Psoas muscle (tissue), 8 donors: ENCODE measurements at places on chromosomes 6 and 20. TPM values are rescaled to one million over a fixed set of nuclear protein-coding genes. Genes with fewer than 3 reads are reported as not detected.

DNA sequence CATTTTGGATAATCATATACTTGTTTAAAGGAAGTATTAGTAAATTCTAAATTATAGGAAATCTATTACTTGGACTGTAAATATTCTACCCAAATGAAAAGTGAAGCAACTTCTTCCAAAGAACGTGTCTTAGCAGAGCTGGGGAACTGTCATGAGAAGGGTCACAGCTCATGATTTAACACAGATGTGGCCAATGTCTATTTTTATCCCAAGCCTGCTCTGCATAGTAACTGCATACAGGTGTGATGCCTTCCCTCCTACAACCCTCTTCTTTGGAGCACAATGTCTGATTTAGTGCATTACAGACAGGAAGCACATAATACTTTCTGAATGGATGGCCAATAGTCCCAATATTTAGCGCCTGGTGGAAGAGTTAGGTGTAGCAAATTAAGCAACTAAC lies 138.7 kb upstream of the THEMIS start:
- H3K27me3 ChIP-seq: no peaks in the 10 kb centered on the region
- no peak overlapping the region for H3K27ac ChIP-seq
- no peak overlapping the region for H3K4me3 ChIP-seq
- no peak for DNase-seq
- H3K4me1 ChIP-seq: no peaks in the 10 kb centered on the region

DNA sequence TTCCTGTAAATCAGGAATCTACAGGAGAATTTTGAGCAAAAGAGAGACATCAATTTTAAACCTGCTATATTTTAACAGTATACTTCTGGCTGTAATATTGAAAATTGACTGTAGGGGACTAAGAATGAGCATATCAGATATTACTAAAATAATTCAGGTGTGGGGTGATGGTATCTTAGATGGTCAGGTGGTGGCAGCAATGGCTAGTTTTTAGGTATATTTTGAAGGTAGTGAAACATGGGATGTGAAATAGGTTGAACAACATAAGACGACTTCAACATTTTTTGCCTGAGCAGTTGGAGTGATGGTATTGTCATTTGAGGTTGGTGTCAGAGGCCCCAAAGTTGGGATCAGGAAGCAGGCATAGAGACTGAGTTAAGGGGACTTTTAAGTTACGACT lies 32.1 kb downstream of the FAM83B start:
- H3K36me3 ChIP-seq: no peaks in the 10 kb centered on the region
- no peak overlapping the region for H3K4me3 ChIP-seq
- H3K27ac ChIP-seq: no peak overlapping the region
- H3K4me1 ChIP-seq: no peaks in the 10 kb centered on the region

DNA sequence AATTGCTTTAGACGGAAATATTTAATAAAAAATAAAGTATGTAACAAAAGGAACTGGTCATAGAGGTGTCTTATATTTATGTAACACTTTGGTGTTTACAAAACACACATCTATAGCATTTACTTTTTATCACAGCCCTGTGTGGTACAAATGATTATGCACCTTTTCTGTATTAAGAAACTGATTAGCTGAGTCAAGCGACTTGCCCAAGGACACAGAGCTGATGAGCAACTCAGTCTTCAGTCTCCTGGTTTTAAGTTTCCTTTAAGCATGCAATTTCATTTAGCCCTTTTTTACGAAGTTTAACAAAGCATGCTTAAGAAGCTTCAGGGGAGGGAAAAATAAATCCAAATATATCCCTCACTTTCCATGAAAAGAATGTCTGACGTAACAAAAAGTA lies 2.5 kb downstream of the DCDC2 start:
- H3K27ac ChIP-seq: no peak overlapping the region
- H3K27me3 ChIP-seq: no peaks in the 10 kb centered on the region
- H3K4me3 ChIP-seq: no peak overlapping the region
- H3K36me3 ChIP-seq: no peaks in the 10 kb centered on the region

- no peak overlapping the region for H3K4me3 ChIP-seq
- H3K27ac ChIP-seq: no peak overlapping the region
- no peaks in the 10 kb centered on the region for H3K27me3 ChIP-seq
- H3K4me1 ChIP-seq: no peaks in the 10 kb centered on the region
- H3K36me3 ChIP-seq: no peaks in the 10 kb centered on the region
- peak; percentile 80 for DNase-seq
Measured at GRCh38 chr6:151276112-151276740, 36.5 kb downstream of the AKAP12 start.

DNA sequence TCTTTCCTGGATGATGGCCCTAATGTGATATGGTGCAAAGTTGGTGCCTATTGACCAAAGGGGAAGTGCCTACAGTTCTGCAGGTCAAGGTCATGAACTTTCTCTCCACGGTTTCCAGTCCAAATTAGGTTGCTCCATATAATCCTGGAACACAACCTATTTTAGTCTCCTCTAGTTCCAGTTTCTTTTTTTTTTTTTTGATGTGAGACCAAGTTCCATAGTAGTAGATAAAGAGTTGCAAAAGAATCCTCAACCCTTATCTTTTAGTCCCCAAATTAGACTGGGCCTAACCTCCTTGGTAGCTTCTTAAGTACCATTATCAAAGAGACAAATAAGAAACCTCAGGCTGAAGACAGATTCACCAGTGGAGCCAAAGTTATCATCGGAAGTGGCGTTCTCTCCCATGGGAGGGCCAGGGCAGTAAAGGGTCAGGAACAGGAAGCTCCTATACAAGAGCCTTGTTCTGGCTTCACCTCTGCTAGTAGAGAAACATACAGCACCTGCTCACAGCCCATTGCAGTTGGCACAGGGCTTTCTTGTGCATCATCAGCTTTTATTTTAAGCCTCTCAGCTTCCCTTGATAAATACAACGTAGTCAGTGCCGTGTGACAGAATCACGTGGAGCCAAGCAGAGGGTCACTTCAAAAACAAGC lies 132.2 kb upstream of the RREB1 start:
- no peaks in the 10 kb centered on the region for H3K27me3 ChIP-seq
- no peaks in the 10 kb centered on the region for H3K36me3 ChIP-seq
- DNase-seq: peak; percentile 76
- H3K27ac ChIP-seq: peak overlapping the region; percentile 92
- no peak overlapping the region for H3K4me3 ChIP-seq
- H3K4me1 ChIP-seq: peaks cover 21% of the 10 kb centered on the region

DNA sequence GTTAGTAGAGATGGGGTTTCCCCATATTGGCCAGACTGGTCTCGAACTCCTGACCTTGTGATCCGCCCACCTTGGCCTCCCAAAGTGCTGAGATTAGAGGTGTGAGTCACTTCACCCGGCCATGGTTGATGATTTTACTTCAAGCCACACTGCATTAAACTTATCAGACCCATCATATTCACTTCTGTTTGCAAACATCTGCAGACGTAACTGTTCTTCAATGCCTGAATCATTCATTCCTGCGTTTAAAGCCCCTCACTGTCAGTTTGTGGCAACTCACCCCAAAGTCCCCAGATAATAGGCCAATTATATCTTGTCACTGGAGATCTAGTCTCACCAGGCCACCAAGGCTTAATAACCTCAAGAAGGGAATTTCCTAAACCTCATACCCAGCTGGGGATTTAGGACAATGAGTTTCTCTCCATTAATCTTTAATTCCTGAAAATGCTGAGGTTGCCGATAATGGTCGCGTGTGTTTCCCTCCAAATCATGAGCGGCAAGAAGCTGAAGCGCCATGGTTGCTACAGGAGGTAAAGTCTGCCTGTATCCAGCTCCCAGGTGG lies 229.6 kb downstream of the LY86 start:
- no peak overlapping the region for H3K4me3 ChIP-seq
- no peaks in the 10 kb centered on the region for H3K36me3 ChIP-seq
- H3K27me3 ChIP-seq: no peaks in the 10 kb centered on the region
- DNase-seq: no peak
- H3K4me1 ChIP-seq: no peaks in the 10 kb centered on the region
- H3K27ac ChIP-seq: no peak overlapping the region

GRCh38 chr6:28587746-28588075 lies 62.0 kb downstream of the GPX5 start:
- H3K4me3 ChIP-seq: peak overlapping the region; percentile 62
- H3K27ac ChIP-seq: no peak overlapping the region
- peaks cover 52% of the 10 kb centered on the region for H3K27me3 ChIP-seq
- no peak for DNase-seq

GRCh38 chr20:37421988-37422387 lies 76.0 kb downstream of the SRC start:
- peaks cover 67% of the 10 kb centered on the region for H3K27me3 ChIP-seq
- no peak overlapping the region for H3K4me3 ChIP-seq

DNA sequence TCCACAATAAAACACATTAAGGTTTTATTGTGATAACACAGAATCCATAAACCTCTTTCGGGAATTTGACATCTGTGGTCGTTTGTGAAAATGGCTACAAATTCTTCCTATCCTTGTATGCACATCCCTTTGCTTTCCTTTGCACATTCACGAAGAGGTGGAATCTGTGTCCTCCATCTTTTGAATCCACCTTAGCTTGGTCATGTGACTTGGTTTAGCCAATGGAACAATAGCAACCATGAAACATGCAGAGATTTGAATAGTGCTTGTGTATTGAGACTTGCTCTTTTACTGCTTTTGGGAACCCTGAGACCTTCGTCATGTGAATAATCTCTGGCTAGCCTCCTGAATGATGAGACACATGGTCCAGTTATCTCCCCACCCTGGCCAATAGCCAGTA lies 49.7 kb upstream of the NOP56 start:
- DNase-seq: no peak
- H3K36me3 ChIP-seq: no peaks in the 10 kb centered on the region
- no peaks in the 10 kb centered on the region for H3K27me3 ChIP-seq
- H3K27ac ChIP-seq: no peak overlapping the region
- no peaks in the 10 kb centered on the region for H3K4me1 ChIP-seq

DNA sequence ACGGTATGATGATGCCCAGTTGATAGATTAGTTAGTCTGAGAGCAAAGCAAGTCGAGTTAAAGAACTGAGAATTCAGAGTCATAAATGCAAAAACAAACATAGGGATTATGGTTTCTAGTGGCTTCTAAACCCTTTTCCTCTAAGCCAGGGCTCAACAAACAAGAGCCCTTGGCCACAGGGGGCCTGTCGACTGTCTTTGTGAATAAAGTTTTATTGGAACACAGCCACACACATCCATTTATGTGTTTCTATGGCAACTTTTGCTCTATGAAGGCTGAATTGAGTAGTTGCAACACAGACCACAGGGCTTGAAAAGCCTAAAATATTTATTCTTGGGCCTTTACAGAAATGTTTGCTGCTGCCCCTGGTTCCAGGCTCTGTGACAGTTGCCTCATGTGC lies 76.2 kb downstream of the SLC24A3 start:
- no peak overlapping the region for H3K4me3 ChIP-seq
- DNase-seq: no peak
- no peaks in the 10 kb centered on the region for H3K27me3 ChIP-seq
- H3K4me1 ChIP-seq: peaks cover 17% of the 10 kb centered on the region

DNA sequence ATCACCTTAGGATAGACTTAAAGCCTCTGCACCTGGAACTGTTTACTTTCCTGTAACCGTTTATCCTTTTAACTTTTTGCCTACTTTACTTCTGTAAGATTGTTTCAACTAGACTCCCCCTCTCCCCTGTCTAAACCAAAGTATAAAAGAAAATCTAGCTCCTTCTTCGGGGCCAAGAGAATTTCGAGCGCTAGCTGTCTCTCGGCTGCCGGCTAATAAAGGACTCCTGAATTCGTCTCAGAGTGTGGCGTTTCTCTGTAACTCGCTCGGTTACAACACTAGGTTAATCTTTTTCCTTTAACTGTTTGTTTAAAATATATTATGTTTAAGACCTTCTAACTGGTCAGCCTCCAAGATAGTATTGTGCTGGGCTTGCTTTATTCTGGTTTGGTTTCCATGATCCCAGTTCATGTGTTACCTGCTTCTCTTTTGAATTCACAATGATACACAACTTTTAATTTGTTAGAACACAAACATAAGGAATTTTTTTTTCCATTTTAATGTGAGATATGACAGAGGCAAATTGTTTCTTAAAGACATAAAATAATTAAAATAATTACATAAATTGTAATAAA lies 8.7 kb upstream of the NQO2 start:
- peak overlapping the region; percentile 96 for H3K27ac ChIP-seq
- peak overlapping the region; percentile 78 for H3K4me3 ChIP-seq
- no peaks in the 10 kb centered on the region for H3K27me3 ChIP-seq
- peaks cover 9% of the 10 kb centered on the region for H3K4me1 ChIP-seq
- no peaks in the 10 kb centered on the region for H3K36me3 ChIP-seq
- DNase-seq: no peak

GRCh38 chr6:124078169-124078568 lies 274.5 kb downstream of the NKAIN2 start:
- DNase-seq: no peak
- no peaks in the 10 kb centered on the region for H3K27me3 ChIP-seq
- no peaks in the 10 kb centered on the region for H3K36me3 ChIP-seq
- peaks cover 32% of the 10 kb centered on the region for H3K4me1 ChIP-seq

- no peaks in the 10 kb centered on the region for H3K4me1 ChIP-seq
- no peaks in the 10 kb centered on the region for H3K36me3 ChIP-seq
- no peak for DNase-seq
- no peaks in the 10 kb centered on the region for H3K27me3 ChIP-seq
- H3K27ac ChIP-seq: no peak overlapping the region
Measured at GRCh38 chr20:48070991-48071652, 285.8 kb upstream of the SULF2 start.

DNA sequence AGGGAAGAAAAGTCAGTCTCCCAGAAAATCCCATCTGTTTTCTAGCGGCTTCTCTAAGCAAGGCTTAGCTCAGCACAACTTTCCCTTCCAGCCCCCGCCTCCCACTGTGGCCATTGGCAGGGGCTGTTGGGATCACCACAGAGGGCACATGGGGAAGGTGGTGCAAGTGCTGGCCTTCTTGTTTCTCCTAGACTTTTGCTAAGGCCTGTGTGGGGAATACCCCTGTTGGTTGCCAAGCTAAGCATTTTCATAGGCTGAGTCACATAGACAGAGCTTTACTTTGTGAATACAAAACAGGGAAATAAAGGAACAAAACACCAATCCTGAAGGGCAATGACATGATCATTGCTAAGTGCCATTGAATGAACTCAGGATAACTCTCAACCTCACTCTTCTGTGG lies 32.4 kb upstream of the TIAM2 start:
- H3K27me3 ChIP-seq: no peaks in the 10 kb centered on the region
- H3K27ac ChIP-seq: no peak overlapping the region
- H3K4me3 ChIP-seq: no peak overlapping the region
- H3K36me3 ChIP-seq: peaks cover 10% of the 10 kb centered on the region
- no peak for DNase-seq

The MYCT1 gene
- polyA plus RNA-seq: 6.9 TPM

The PTCHD4 gene
- polyA plus RNA-seq: not detected

The THBD gene
- 10.8 TPM for polyA plus RNA-seq

The DDO gene
- polyA plus RNA-seq: 1.7 TPM

The PDE10A gene
- polyA plus RNA-seq: 1.1 TPM
